ENCODE measurements at places on chromosomes 6 and 20.
A peak's percentile ranks its signal among the peaks of the same experiment; 100 is the strongest.

DNA sequence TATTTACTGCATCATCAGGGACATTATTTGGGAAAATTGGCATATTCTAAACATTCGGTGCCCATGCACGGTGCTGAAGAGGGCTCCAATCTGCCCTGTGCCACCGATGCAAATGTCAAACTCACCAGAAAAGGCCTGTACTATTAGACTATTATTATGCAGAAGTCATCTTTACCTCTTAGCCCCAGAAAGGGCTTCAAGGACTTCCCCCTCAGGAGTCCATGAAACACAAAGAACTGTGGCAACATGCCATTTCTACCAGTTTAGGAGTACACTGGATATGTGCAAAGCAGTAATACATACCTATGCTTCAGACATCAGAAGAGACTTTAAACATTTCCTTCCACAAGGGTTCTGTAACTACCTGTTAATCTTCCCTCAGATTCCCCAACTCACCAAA lies 8.6 kb downstream of the DIDO1 start:
- no peak for DNase-seq

- no peak for DNase-seq
Measured at GRCh38 chr6:131387562-131388447, 185.2 kb upstream of the ARG1 start.

- no peak for DNase-seq
Measured at GRCh38 chr20:5675103-5676091, 74.8 kb upstream of the SHLD1 start.

- DNase-seq: no peak
Measured at GRCh38 chr6:52303178-52303577, 18.6 kb upstream of the MCM3 start.

GRCh38 chr6:142265476-142265875 lies 36.3 kb upstream of the ADGRG6 start:
- no peak for DNase-seq

DNA sequence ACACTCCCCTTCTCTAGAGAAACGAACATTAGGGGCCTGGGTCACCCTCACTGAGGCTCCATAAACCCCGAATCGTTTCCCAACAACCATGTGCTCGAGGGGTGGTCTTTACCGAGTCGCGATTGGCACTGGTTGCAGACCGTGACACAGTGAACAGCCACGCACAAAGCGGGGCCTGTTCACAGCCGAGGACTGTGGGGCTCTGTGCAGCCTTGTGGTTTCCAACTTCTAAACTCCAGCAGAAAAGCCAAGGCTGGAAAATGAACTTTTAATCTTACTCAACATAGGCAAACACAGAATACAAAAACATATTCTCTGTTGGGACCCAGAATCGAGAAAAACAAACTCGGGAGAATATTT lies 19.0 kb downstream of the RRBP1 start:
- no peak for DNase-seq

DNA sequence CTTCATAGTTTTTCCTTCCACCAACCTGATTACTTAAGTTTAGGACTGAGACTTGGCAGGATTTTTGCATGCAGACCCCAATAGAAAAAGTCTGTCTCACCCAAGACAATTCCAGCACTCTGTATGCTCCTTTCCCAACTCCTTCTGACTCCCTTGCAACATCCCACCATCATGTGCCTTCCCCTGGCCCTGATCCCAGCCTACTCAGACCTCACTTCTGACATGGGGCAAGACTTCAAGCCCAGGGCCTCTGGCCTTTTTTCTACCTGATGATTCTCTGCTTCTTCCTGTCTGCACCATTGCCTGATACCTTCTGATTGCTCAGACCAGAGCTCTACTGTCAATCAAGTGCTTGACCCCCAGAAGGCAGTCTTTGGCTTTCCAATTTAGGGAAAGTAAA lies 96.6 kb downstream of the HAO1 start:
- DNase-seq: peak; percentile 48

- DNase-seq: no peak
Measured at GRCh38 chr20:45206725-45207124, at the start of gene SEMG1. TSS of gene SEMG1 (plus strand) at chr20:45207033. CDS start at chr20:45207054, 21 bp downstream.

GRCh38 chr6:136250686-136251008 lies 536 bp upstream of the MTFR2 start:
- no peak for DNase-seq

DNA sequence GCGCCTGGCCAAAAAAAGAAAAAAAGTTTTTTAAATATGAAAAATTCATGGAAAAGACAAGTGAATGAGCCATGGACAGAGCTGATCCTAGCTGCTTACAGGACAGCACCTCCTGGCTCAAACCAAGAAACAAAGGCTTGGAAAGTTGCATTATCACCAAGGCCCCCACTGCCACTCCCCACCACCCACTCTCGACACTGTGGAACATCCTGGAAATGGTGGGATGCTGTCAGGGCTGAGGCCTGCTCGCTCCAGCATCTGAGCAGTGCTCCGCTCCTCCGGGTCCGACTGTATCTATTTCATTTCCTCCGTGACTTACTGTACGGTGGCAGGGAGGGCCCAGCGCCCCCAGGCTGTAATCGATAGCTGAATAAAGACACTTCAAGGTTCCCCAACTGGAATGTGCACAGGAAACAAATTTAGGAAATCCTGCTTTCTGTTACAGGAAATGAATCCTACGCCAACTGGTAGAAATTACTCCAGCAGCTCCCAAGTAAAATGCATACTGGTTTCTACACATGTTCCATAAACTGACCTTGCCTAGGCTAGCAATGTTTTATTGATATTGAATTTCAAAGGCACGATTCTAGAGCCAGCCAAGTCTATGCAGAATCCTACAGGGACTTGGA lies 109.5 kb upstream of the NFATC2 start:
- no peak for DNase-seq

DNA sequence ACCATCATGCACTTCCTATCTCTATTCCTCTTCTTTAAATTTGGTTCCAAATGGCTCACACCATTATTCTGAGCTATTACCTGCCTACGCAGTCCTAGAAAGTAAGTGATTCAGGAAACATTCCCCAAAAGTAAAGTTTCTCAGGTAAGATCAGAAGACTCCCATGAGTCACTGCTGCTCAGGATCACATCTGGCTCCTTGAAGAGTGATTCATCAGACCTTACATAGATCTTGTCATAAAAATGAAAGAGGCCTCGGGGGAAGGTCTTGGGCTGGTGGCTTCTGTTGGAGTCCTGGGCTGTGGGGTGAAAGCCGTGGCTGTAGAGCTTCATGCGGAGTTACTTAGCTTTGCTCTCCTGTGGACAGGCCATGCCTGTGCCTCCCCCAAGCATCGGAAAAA lies 35.9 kb downstream of the PLG start:
- peak; percentile 75 for DNase-seq
